ENCODE measurements at places on chromosomes 1 and 21.

DNA sequence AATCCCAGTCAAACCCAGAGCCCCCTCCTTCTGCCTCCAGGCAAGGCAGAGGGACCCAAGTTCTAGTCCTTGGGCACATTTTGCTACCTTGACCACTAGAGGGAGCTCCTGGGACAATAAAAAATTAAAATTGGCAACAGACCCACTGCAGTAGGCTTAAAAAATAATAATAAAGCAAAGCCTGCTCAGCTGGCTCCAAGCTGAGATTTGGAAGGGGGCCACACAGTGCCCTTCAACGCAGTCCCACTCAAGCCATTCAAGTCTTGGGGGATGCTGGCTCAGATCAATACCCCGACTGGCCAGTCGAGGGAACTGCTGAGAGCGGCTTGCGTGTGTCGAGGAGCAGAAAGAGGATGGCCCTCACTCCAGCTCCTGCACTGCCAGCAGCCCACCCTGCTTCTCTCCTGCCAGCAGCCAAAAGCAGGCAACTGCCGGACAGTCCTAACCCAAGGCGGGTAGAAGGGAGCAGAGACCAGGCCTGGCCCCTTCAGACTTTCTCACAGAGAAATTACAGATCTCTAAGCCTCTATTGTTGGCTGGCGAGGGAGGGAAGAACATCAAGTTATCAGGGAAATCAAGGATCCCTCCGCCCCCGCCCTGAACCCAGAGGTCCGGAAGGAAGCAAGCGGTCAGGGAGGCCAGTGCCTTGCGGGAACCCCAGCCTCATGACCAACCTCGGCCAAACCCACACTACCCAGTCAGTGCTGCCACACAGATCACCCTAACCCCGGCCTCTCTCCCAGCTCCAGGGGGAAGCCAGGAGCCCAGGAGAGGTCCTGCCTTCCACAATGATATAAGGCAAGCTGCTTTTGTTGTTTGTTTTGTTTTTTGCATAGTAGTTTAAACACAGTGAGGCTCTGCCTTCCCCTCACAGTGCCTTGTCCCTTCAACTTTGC lies 4.9 kb upstream of the ALDH4A1 start:
- peak; percentile 82 for DNase-seq

GRCh38 chr1:228996281-228996680 lies 261.0 kb downstream of the RHOU start:
- DNase-seq = no peak

- DNase-seq = no peak
These were observed 74.9 kb upstream of the F3 start for GRCh38 chr1:94616506-94616905.

- DNase-seq = no peak
These were observed 167.3 kb downstream of the TBX15 start for GRCh38 chr1:118820864-118821263.

DNA sequence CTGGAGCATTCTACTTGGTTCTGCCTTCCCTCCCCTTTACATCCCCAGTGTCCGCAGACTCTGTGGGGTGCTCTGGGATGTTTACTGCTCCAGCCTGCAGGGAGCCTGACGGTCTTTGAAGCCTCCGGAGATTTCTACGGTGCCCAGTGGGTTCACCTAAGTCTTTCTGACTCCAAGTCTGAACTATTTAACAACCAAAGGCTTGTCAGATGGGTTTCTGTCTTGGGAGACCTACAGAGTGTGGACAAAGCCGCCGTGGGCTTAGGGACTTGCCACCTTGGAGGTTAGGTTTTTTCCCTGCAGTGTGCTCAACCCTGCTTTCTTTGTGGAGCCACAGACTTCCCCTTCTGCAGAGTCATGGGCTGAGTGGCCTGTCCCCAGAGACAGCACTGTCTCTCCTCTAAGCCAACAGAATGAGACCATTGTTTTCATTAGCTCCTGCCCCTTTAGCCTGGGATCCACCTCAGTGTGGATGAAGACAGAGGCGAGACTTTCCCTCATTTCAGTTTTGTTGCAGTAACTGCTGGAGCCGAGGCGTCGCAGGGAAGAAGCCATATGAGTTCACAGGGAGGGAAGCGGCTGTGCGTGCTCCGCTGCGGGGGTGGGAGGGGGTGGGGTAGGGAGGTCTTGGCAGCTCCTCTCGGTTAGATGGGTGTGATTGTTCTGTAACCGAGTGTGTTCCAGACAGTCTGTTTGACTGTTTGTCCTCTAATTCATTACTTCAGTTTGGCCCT lies 120.7 kb downstream of the CNIH3 start:
- no peak for DNase-seq

- no peak for DNase-seq
These were observed 41.4 kb upstream of the GOLT1A start for GRCh38 chr1:204255225-204255624.
